ENCODE measurements at places on chromosomes 3 and 15.

DNA sequence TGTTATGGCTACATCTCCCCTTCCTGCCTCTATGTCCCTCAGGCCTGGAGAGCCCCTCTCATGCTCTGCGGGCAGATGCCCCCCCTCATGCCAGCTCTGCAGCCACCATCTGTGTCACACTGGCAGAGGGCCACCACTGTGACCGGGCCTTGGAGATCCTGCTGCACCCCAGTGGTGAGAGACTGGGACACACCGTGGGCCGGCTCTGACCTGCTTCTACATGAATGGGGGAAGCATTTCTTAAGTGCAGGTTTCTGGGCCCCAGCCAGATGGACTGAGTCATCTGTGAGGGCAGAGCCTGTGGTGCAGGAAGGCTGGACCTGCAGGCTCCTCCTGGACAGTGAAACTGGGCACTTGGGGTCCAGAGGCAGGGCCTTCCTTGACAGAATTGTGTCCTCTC, 4.8 kb downstream of the VWA5B2 start:
- DNase-seq, result no peak

DNA sequence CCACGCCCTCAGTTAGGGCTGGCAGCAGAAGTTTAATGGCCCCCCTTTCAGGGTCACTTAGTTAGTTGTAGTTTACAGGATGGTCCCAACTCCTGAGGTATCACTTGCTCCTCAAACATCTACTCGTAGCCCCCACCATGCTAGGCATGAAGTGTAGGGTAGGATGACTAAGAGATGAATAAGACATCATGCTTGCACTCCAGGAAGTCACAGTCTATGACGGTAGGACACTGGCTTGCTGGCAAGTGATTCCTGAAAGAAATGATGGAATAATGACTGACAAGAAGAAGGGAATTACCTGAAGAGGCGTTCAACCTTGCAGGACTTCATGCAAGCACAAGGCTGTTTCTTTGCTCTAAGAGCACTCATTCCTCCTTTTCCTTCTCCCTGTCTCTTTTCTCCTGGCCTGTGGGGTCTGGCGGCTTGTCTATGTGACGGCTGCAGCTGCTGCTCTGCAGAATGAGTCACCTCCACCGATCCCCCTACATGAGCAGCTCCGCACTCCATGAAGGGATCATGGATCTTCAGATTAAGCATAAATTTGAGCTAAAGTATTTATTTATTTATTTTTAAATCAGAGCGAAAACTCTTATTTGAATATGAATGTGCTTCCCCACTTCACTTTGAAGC, 82.9 kb upstream of the BOC start:
- DNase-seq, result no peak

DNA sequence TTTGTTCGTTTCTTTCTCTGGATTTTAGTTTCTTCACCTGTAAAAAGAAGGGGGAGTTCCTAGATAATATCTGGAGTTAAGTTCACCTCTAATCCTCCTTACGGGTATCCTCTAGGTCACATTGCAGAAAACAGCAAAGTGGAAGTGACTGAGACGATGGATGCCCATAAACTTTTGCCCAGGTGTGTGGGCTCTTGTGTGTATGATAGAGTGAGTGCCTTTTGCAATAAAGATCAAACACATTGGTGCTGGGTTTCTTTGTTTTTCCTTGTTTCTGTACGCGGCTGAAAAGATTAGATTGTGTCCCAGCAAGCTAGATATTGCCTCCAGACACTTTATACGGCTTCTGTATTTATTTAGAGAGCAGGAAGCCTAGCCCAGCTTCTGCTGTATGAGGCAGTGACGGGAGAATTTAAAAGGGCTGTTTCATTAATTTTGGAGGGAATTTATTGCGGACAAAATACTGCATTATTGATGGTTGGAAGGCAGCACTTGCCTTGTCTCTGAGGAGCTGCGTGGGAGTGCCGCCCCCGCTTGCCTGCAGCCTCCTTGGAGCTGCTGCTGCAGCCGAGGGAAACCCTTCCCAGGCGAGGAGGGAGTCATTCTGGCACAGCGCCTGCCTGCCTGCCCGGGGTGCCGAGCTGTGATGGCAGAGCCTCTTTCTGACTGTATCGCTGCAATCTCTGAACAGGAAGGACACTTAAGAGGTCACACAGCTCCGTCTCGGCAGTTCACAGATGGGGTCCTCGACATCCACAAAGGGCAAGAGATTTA, 38.5 kb downstream of the PYDC2 start:
- no peak for DNase-seq

DNA sequence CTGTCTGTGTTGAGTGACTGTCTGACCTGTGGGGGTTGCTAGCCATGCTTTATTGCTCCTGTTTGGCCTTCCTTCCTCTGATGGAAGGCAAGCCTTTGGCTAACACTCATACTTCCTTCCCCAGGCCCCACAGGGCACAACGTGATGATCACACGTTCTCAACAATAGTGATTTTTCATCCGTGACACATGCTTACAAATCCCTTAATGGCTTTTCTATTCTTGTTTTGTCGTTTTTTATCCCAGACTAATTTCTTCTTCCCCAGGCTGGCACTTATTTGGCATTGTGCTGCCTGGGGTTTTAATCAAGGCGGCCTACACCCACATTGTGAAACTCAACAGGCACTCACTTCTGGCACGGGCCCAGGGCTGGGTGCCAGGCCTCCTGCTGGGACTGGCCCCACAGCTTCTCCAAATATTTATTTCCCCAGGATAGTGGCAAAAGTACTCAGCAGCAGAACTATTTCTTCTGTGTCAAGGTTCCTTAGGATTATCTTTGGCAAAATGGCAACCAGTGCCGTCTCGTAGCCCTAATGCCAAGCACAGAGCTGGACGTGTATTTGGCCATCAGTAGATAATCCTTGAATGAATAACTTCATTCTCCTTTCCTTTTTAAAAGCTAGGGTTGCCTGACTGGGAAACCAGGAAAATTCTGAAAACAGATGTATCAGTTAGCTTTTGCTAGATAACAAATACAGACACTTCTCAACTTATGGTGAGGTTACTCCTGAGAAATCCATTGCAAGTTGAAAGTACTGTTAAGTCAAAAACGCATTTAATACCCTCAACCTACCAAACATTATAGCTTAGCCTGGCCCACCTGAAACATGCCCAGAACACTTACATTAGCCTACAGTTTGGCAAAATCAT, 30.6 kb downstream of the CMTM7 start:
- peak; percentile 37 for DNase-seq
